Ovary (tissue), 10 donors: ENCODE measurements at places on chromosomes 3 and 15. TPM values are rescaled to one million over a fixed set of nuclear protein-coding genes. Genes with fewer than 3 reads are reported as not detected.

The LRRC2 gene
- 9.3 TPM for total RNA-seq

The PIF1 gene
- 1.3 TPM for total RNA-seq

The KLHL40 gene
- total RNA-seq = not detected

The LIPH gene
- total RNA-seq = 1.0 TPM

The MORC1 gene
- 0.52 TPM for total RNA-seq

The KNG1 gene
- not detected for total RNA-seq

The ROPN1B gene
- not detected for total RNA-seq

The IGSF11 gene
- 18.0 TPM for total RNA-seq

- no peak overlapping the region for H3K4me3 ChIP-seq
- no peak for DNase-seq
- no peaks in the 10 kb centered on the region for H3K27me3 ChIP-seq
Observed at GRCh38 chr3:47385796-47386195, 5.0 kb downstream of the PTPN23 start.

DNA sequence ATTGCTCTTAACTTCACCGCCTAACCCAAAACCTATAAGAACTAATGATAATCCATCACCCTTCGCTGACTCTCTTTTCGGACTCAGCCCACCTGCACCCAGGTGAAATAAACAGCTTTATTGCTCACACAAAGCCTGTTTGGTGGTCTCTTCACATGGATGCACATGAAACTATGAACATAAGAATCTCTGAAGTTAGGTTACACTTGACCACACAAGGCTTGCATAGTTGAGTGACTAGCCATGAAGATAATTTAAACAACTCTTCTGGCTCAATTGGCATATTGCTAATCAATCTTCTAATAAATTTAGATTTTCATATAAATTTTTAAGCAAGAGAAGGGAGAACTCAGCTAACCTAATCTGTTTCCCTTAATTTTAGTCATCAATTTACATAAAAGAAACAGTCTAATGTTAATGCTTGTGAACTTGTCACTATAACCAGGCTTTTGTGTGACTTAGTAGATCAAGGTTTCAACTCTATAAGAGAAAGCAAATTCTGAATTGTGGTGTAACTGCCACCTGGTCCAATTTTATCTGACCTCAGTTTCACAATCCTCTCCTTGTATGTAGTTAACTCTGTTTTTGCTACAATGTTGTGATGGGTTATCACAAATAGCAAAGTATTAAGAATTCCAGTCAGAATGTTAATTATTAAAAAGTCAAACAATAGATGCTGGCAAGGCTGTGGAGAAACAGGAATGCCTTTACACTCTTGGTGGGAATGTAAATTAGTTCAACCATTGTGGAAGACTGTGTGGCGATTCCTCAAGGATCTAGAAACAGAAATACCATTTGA is 82.0 kb downstream of the HHLA2 start:
- no peaks in the 10 kb centered on the region for H3K36me3 ChIP-seq
- no peak overlapping the region for H3K4me3 ChIP-seq
- no peak for DNase-seq
- no peak overlapping the region for H3K27ac ChIP-seq
- no peaks in the 10 kb centered on the region for H3K27me3 ChIP-seq

- DNase-seq = no peak
- no peaks in the 10 kb centered on the region for H3K27me3 ChIP-seq
- no peak overlapping the region for H3K27ac ChIP-seq
- H3K4me3 ChIP-seq = no peak overlapping the region
- H3K4me1 ChIP-seq = no peaks in the 10 kb centered on the region
Observed at GRCh38 chr3:120838441-120839091, 69.4 kb upstream of the STXBP5L start.

GRCh38 chr3:110881069-110881468 is 190.5 kb upstream of the NECTIN3 start:
- H3K4me3 ChIP-seq = no peak overlapping the region
- DNase-seq = no peak
- H3K27me3 ChIP-seq = no peaks in the 10 kb centered on the region
- H3K36me3 ChIP-seq = no peaks in the 10 kb centered on the region

DNA sequence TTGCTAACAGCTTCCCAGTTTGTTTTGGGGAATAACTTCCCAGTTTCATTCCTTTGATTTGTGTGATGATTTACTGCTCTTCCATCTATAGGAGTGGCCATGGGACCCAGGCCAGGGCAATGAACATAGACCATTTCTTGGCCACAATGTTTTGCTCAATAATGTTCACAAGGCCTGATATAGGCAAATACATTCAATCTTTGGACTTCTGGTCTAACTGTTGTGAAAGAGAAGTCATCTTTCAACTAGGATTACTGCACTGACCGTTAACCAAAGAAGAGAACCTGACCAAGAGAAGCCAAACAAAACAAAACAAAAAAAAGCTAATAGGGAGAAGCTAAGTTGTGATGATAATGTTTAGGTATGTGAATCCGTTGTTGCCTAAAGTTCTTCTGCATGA is 221.8 kb upstream of the SUCLG2 start:
- H3K36me3 ChIP-seq = no peaks in the 10 kb centered on the region
- H3K4me3 ChIP-seq = no peak overlapping the region
- H3K27ac ChIP-seq = no peak overlapping the region
- no peak for DNase-seq

DNA sequence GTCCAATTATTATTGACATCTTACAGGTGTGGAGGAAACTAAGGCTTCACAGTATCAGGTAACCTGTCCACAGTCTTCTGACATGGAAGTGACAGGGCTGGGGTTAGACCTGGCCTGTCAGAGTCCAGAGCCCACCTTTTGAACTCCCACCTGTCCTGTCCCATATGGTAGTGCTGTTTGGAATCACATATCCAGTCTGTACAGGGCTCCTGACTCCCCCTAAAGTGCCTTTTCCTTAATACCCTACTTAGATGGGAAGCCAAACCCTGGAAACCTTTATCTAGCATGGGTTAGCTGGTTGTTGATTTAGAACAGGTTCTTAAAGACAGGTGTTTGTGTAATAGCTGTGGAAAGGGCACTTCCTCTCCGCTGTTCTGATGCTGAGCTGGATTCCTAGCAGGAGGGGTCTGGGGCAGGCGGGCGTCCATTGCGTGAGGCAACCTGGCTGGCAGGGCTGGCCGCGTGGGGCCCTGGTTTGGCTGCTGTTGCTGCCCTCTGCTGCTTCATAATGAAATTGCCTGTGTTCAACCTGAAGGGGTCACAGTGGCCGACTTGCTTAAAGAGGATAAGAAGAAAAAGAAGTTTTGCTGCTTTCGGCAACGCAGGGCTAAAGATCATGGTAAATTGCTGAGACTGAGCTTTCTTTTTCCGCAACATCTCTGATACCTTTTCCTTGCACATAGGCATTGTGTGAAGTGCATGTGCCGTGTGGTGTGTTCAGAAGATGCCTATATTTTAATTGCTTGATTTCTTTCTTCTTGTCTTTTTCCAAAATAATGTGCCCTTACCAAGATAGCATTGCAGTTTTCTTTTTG is 136.2 kb downstream of the CHDH start:
- H3K4me1 ChIP-seq = no peaks in the 10 kb centered on the region
- H3K27ac ChIP-seq = no peak overlapping the region
- H3K4me3 ChIP-seq = no peak overlapping the region
- no peaks in the 10 kb centered on the region for H3K36me3 ChIP-seq
- H3K27me3 ChIP-seq = no peaks in the 10 kb centered on the region

GRCh38 chr15:56538901-56539545 is 74.1 kb upstream of the MNS1 start:
- no peak overlapping the region for H3K27ac ChIP-seq
- DNase-seq = no peak
- H3K27me3 ChIP-seq = no peaks in the 10 kb centered on the region
- H3K4me1 ChIP-seq = no peaks in the 10 kb centered on the region
- no peak overlapping the region for H3K4me3 ChIP-seq
- H3K36me3 ChIP-seq = no peaks in the 10 kb centered on the region

- no peaks in the 10 kb centered on the region for H3K27me3 ChIP-seq
- H3K4me1 ChIP-seq = no peaks in the 10 kb centered on the region
- no peaks in the 10 kb centered on the region for H3K36me3 ChIP-seq
- H3K4me3 ChIP-seq = no peak overlapping the region
- DNase-seq = no peak
- H3K27ac ChIP-seq = no peak overlapping the region
Observed at GRCh38 chr3:155323063-155323666, 29.7 kb upstream of the STRIT1 start.

DNA sequence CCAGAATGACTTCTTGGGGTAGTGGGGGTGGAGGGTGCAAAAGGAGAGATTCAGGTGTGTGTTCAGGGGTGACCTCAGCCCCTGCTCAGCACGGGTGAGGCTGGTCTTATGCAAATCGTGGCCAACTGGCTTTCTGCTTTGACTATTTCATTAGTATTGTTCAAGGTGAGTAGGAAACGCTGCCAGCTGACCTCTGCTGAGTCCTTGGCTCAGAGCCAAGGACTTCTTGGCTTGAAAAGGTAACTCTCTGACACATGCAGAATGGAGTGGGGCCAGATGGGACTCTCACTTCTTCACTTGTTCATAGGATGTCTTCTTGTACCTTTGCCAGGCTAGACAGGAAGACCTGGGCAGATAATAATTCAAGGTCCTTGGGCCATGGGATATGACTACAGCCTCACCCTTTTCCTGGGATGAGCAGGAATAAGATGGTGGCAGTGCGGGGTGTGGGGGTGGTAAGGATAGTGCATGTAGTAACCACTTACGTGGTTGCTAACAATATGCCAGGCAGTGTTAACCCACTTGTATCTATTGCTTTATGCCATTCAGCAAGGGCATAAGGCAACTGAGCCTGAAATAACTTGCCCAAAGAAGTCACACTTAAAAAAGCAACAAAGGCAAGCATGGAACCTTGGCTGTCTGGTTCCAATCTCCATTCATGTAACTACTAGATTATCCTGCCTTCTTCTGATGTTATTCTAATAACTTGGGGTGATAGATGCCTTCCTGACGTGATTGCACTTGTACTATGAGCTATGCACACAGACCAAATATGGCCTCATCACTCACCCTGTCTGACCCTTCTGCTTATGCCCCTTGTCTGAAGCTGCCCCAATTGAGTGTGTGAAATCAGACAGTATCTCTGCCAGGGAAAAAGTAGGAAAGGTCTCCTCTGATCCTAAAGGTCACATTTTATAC is 193.1 kb downstream of the NR1D2 start:
- no peak overlapping the region for H3K4me3 ChIP-seq
- no peaks in the 10 kb centered on the region for H3K36me3 ChIP-seq
- no peaks in the 10 kb centered on the region for H3K4me1 ChIP-seq
- H3K27ac ChIP-seq = no peak overlapping the region
- DNase-seq = no peak

- H3K36me3 ChIP-seq = no peaks in the 10 kb centered on the region
- H3K27ac ChIP-seq = no peak overlapping the region
- DNase-seq = no peak
- H3K4me3 ChIP-seq = no peak overlapping the region
- no peaks in the 10 kb centered on the region for H3K27me3 ChIP-seq
Observed at GRCh38 chr3:194767446-194768207, 81.9 kb downstream of the FAM43A start.

DNA sequence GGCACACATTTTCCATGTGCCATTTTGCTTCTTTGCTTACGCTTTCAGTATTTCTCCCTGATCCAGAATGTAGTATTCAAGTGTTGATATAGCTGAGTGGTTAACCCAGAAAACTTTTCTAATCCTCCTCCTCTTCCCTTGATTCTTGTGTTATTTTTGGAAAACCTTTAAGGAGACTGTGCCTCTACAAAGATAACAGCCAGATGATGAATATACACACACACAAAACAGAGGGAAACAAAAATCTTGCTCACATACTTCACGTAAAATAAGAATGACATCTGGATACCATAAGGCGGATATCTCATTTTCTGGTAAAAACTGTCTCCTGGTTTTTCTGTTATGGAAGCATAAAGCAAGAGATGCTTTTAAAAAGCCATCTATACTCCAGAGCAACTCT is 295.8 kb upstream of the THBS1 start:
- H3K27me3 ChIP-seq = no peaks in the 10 kb centered on the region
- H3K4me1 ChIP-seq = peaks cover 10% of the 10 kb centered on the region
- no peak for DNase-seq
- H3K4me3 ChIP-seq = no peak overlapping the region
- no peak overlapping the region for H3K27ac ChIP-seq

GRCh38 chr3:68878322-68878721 is 54.0 kb downstream of the TAFA4 start:
- H3K27me3 ChIP-seq = no peaks in the 10 kb centered on the region
- H3K4me1 ChIP-seq = no peaks in the 10 kb centered on the region
- no peak overlapping the region for H3K27ac ChIP-seq
- H3K4me3 ChIP-seq = no peak overlapping the region
- DNase-seq = no peak

- no peak overlapping the region for H3K4me3 ChIP-seq
- H3K27ac ChIP-seq = no peak overlapping the region
- no peak for DNase-seq
- no peaks in the 10 kb centered on the region for H3K4me1 ChIP-seq
Observed at GRCh38 chr15:96494505-96494904, 164.0 kb downstream of the NR2F2 start.

DNA sequence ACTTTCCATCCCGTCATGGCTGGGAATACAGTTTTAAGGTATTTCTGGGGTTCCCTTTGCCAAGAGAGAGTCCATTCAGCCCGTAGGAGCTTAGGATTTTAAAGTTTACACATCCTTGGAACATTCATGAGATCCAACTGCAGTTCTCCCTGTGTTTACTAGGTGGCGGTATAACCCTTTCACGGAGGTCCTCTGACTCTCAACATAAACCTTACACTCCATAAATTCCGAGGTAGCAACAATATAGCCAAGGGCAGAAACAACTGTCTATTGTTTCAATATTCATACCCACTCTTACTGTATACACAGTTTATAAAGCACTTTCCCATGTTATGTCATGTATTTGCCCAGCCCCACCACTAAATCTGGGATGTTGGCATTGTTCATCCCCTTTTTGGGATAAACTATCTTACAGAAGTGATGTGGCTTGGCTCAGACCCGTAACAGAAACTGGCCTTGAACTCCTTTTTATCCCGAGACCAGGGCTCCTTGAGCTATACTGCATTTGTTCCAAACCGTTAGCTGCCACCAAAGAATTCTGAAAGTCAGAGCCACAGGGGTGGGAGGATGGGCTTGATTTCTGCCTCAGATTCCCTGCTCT is 69.2 kb upstream of the COL6A5 start:
- no peaks in the 10 kb centered on the region for H3K4me1 ChIP-seq
- no peak overlapping the region for H3K4me3 ChIP-seq
- H3K27me3 ChIP-seq = no peaks in the 10 kb centered on the region
- no peaks in the 10 kb centered on the region for H3K36me3 ChIP-seq
- H3K27ac ChIP-seq = no peak overlapping the region

GRCh38 chr3:23746441-23746840 is 59.3 kb upstream of the UBE2E1 start:
- H3K4me3 ChIP-seq = no peak overlapping the region
- H3K4me1 ChIP-seq = peaks cover 6% of the 10 kb centered on the region
- H3K27me3 ChIP-seq = no peaks in the 10 kb centered on the region
- DNase-seq = no peak

GRCh38 chr3:152430223-152431002 is 161.7 kb downstream of the MBNL1 start:
- no peak overlapping the region for H3K27ac ChIP-seq
- no peaks in the 10 kb centered on the region for H3K4me1 ChIP-seq
- H3K36me3 ChIP-seq = no peaks in the 10 kb centered on the region
- no peak overlapping the region for H3K4me3 ChIP-seq

DNA sequence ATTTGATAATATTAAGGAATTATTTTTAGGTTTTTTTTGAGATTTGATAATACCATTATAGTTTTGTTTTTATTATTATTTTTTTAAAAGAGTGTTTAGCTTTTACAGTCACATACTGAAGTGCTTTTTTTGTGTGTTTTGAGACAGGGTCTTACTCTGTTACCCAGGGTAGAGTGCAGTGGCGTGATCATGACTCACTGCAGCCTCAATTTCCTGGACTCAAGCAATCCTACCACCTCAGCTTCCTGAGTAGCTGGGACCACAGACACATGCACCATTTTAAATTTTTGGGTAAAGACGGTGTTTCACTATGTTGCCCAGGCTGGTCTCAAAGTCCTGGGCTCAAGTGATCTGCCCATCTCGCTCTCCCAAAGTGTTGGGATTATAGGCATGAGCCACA is 73.0 kb downstream of the SUMF1 start:
- no peaks in the 10 kb centered on the region for H3K36me3 ChIP-seq
- H3K4me1 ChIP-seq = no peaks in the 10 kb centered on the region
